ENCODE measurements at places on chromosomes 16 and 17.
A peak's percentile ranks its signal among the peaks of the same experiment; 100 is the strongest.

GRCh38 chr17:37828651-37829124 lies 83.8 kb upstream of the HNF1B start:
- no peak for DNase-seq

GRCh38 chr16:77645764-77646163 lies 76.5 kb upstream of the NUDT7 start:
- no peak for DNase-seq

DNA sequence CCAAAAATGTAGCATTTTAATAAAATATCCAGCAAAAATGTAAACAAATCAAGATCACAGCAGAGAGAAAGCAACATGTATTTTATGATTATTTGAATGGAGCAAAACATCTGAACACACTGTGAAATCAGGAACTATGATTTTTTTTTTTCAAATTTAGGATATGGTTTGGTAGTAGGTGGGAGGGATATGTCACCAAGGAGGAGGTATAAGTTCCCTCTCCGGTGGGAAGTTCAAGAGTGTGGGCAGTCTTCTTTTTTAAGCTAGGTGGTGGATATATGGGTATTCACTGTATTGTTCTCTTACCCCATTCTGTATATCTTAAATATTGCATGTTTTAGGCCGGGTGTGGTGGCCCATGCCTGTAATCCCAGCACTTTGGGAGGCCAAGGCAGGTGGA lies 10.2 kb downstream of the CDR2 start:
- DNase-seq = no peak

- DNase-seq = no peak
Measured at GRCh38 chr16:83682868-83683235, 124.9 kb upstream of the HSBP1 start.

- DNase-seq = no peak
Measured at GRCh38 chr17:60398227-60398959, 6.5 kb upstream of the USP32 start.

DNA sequence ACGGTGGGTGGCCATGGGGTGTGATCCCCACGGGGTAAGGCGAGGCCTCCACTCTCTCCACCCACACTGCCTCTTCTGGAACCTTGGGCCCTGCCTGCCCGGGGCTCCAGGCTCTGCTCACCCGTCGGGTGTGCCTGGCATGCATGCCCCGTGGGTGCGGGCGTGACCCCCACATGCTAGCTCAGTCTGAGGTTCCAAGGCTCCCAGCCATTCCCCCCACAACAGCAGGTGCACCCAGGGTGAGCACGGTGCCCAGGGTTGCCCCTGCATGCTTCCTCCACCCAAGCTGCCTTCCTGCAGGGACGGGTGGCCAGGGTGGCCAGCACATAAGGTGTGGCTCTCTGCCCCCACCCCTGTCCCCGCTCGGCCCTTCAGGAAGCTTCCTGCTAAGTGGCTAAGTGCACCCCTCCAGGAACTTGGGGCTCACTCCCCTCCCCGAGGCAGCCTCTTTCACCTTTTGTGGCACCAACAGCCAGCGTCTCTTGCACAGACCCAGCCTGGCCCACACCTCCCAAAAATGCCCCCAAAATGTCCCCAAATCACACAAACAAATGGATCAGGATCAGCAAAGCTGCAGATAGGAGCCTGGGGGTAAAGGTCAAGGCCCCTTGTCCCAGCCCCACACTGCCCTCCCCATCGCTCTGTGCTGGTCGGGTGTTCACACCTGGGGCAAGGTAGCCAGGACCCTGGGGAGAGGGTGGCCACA lies 21.4 kb upstream of the PVALEF start:
- DNase-seq = no peak

DNA sequence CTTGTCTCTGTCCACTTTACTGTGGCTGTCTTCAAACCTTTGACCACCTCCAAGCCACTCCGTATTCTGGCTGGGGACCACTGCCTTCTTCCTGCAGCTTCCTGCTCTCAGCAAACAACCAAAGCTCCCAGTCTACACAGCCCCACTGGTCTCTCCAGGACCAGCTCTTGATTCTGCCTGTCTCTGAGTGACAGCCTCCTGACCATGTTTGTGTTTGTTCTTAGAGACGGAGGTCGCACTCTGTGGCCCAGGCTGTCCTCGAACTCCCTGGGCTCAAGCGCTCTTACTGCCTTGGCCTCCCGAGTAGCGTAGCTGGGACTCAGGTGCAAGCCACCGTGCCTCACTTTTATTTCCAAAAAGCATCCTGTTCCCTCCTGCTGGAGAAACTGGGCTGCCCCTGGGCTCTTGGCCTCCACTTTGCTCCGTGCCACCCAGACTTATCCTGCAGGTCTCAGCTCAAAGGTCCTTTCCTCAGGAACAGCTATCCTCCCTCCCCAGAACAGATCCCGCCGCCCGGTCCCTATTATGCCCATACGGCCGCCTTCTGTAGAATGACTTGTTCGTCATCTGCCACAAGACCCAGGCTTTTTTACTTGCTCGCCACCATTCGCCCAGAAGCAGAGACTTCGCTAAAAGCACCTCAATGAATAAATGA lies 9.1 kb downstream of the MNT start:
- no peak for DNase-seq

DNA sequence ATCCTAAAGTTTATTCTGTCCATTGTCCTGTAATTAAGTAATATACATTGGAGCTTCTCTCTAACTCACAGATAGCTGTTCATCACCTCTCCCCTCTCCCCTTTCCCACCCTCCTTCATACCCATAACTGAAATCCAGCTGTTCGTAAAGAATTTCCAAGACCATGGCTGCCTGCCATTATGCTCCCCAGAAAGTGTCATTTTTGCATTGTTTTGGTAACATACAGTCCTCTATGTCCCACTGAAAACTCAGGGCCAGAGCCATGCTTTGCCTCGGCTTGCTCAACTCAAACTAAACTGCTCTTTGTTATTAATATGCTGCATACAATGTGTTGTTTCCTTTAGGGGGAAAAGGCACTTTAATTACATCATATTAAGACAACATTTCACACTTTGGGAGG lies 132.0 kb downstream of the MRTFB start:
- DNase-seq = peak; percentile 61

GRCh38 chr16:49504626-49505025 lies 131.0 kb downstream of the C16orf78 start:
- no peak for DNase-seq

DNA sequence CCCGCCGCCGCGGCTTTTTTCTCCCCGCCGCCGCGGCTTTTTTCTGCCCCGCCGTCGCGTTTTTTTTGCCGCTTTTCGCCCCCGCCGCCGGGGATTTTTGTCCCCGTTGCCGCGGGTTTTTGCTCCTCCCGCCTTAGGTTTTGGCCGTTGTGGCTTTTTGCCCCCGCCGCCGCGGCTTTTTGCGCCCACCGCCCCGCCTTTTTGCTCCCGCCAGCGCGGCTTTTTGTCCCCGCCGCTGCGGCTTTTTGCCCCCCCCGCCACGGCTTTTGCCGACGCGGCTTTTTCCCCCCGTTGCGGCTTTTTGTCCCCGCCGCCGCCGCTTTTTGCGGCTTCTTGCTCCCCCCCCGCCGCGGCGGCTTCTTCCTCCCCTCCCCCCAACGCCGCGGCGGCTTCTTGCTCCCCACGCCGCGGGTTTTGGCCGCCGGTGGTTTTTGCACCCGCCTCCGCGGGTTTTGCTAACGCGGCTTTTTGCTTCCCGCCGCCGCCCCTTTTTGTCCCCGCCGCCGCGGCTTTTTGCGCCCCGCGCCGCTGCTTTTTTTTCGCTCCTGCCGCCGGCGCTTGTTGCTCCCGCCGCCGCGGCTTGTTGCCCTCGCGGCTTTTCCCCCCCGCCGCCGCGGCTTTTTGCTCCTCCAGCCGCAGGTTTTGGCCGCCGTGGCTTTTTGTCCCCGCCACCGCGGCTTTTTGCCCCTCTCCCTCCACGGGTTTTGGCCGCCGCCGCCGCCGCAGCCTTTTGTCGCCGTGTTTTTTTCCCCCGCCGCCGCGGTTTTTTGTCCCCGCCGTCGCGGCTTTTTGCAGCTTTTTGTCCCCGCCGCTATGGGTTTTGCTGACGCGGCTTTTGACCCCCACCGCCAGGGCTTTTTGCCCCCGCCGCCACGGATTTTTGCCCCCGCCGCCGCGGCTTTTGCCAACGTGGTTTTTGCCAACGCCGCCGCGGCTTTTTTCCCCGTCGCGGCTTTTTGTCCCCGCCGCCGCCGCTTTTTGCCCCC lies 150.3 kb downstream of the KCNJ18 start:
- DNase-seq = no peak

DNA sequence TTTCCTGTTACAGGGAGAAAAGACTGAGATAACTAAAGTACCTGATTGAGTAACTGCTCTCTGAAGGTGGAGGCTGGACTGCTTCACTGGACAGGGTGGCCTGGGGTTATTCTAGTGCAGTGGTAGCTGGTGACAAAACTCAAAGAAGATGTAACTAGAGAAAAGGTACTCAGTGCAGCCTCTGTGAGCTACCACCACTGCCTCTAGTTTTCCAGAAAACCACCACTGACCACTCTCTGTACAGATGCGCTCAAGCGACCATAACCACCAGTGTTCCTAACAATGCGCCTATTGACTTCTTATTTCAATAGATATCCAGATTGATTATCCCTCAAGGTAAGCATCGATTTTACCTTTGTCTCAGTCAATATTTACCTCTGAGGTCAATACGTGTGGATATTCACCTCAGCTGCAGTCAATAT lies 492.2 kb downstream of the WWOX start:
- no peak for DNase-seq

GRCh38 chr16:49526860-49527365 lies 153.3 kb downstream of the C16orf78 start:
- DNase-seq = no peak

GRCh38 chr17:81924557-81925532 lies 2.7 kb downstream of the MAFG start:
- DNase-seq = no peak

DNA sequence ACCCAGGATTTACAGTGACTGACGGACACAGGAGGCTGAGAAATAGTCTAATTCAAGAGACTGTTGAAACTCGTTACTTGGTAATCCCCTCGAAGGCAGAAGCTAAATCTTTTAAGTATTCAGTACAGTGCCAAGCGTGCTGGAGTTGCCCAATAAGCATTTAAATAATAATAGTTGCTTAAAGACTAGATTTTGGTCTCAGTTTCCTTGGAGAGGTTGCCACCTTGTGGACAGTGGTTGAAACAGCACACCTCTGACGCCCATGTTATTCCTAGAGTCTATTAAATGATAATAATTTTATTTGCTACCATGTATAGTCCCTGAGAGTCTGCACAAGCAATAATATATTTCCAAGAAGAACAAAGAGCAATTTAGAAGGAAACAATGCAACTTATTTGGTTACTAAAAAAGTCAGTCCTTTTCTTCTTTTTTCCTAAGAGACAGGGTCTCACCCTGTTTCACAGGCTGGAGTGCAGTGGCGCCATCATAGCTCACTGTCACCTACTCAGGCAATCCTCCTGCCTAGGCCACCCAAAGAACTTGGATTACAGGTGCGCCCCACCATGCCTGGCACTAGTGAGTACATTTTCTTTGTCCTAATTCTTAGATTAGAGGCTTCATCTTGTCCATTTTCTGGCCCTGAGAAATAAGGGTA lies 138.0 kb upstream of the NUDT7 start:
- DNase-seq = peak; percentile 51

DNA sequence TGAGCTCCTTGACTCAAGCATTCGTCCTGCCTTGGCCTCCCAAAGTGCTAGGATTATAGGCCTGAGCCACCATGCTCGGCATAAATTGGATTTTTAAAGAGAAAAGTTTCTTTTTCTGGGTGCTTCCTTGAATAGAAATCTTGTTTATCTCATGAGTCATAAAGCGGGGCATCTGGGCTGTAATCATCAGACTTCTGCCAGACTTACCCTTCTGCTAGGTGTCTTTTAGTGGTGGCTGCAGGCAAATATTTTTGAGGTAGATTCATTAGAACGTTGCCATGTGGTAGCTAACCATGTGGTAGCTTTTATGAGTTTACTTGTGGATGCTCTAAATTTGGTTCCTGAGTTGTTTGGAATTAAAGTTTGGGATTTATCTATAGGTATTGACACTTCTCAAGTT lies 13.4 kb downstream of the PGS1 start:
- DNase-seq = no peak

- no peak for DNase-seq
Measured at GRCh38 chr17:72839131-72839725, 253.3 kb downstream of the SLC39A11 start.

- no peak for DNase-seq
Measured at GRCh38 chr17:59733697-59734096, 26.2 kb downstream of the VMP1 start.

GRCh38 chr17:39483506-39483905 lies 22.2 kb downstream of the CDK12 start:
- no peak for DNase-seq

DNA sequence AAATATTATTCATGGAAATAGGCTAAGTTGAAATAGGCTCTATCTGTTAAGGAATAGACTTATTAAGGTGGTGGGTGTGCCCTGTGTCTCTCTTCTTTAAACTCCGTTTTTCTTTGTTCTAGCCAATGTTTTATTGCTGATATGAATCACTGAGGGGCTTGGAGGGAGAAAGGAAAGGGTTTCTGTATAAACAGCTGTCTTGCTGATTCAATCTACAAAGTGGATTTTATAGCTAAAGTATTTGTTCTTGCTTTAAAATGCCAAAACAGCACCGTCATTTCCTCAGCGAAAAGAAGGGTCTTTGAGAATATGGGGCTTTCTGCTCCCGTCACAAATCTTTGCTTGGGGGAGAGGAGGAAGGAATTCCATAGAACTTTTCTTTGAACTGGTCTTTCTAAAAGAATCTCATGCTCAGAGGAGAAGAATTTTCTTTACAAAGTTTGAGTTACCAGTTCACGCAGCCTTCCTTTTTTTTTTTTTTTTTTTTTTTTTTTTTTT lies 39.3 kb downstream of the MSI2 start:
- peak; percentile 69 for DNase-seq

DNA sequence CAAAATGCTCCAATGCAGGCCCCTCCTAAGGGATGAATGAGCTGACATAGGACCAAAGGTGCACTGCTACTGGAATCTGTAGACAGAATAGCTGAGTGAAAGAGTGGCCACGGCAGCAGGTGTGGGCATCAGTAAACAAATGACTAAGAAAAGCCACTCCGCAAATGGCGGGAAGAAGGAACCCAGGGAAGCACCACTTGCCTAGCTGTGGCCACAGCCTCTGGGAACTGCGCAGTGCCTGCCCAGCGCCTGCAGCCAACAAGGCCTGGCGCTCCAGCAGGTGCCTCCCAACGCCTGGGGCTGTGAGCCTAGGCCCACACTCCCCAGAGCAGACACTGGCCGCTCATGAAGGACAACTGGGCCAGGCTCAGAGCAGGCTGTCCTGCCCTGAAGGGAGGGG lies 11.8 kb downstream of the PEMT start:
- DNase-seq = no peak

- no peak for DNase-seq
Measured at GRCh38 chr16:84020353-84020752, 22.2 kb downstream of the SLC38A8 start.

Measured in NCI-H1092 treated with DMSO at 0.1 percent for 48 hours (cell line).